ENCODE measurements at places on chromosomes 13 and 19. TPM values are rescaled to one million over a fixed set of nuclear protein-coding genes. Genes with fewer than 3 reads are reported as not detected.
A peak's percentile ranks its signal among the peaks of the same experiment; 100 is the strongest.

DNA sequence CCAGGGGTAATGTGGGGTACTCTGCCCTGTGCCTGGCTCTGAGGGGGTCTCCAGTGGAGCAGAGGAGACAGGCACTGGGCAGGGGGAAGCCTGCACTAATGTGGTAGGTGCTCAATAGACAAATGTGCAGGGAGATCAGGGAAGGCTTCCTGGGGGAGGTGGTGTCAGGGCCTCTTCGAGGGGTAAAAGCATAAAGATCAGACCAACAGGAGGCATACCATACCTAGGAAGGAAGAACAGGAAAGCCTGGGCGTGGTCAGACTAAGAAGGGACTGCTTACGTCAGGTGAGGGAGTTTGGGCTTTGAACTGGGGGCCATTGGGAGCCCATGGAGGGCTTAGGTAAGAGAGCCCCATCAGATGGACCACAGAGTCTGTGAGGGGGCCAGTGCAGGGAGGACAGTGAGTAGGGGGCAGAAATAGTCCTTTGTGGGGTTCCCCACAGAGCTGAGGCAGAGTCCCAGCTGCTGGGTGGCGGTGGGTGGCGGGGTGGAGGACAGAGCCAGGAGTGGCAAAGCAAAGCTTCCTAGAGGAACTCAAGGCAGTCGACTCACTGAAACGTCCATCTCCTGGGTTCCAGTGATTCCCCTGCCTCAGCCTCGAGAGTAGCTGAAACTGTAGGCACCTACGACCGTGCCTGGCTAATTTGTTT lies 8.8 kb downstream of the PRR36 start:
- DNase-seq = no peak

GRCh38 chr19:13974073-13974472 lies 21.8 kb downstream of the DCAF15 start:
- DNase-seq = no peak

CGB5 gene
- total RNA-seq = not detected

HDGFL2 gene
- 35.5 TPM for total RNA-seq

GRCh38 chr19:35744430-35745327 lies 539 bp downstream of the U2AF1L4 start:
- peak; percentile 94 for DNase-seq

- no peak for DNase-seq
Measured at GRCh38 chr19:29923653-29924052, 18.4 kb upstream of the URI1 start.

DNA sequence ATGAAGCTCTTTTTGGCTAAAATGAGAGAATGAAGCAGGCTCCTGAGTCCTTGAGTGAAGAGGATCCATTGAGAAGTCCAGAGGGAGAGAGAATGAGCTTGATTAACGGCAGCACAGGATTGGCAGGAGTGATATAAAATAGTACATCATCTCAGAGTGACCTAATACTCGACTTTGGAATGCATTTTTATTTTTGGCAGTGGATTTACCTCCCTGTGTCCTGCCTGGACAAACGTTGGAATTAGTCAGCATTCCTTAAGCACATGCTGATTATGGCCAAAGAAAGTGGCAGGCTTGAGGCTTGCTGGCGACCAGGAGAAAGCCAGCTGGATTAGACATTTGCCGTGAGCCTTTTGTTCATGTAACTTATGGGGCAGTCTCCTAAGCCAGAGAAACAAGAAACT lies 22.9 kb downstream of the LRCH1 start:
- DNase-seq = no peak

SLC46A3 gene
- 21.7 TPM for total RNA-seq

- no peak for DNase-seq
Measured at GRCh38 chr19:35754370-35755130, 2.3 kb downstream of the HSPB6 start.

DNA sequence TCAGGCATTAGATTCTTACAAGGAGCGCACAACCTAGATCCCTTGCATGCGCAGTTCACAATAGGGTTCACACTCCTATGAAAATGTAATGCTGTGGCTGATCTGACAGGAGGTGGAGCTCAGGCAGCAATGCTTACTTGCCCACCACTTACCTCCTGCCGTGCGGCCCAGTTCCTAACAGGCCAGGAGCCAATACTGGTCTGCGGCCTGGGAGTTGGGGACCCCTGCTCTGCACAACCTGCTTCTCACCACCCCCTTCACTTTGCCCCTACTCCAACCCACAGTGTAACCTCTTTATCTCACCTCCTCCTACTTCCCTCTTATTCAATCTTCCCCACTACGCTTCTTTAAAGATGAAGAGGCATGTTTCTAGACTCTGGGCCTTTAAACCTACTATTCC lies 240.2 kb downstream of the RGCC start:
- no peak for DNase-seq

- DNase-seq = no peak
Measured at GRCh38 chr19:32649751-32650150, 25.2 kb downstream of the ANKRD27 start.

GRCh38 chr13:94329277-94329676 lies 150.2 kb downstream of the DCT start:
- DNase-seq = no peak

GRCh38 chr19:4889034-4889815 lies 13.5 kb downstream of the ARRDC5 start:
- DNase-seq = no peak

GRCh38 chr13:98118865-98119264 lies 24.0 kb upstream of the FARP1 start:
- DNase-seq = no peak

GRCh38 chr19:3001235-3001800 lies 24.0 kb downstream of the TLE6 start:
- DNase-seq = no peak

DNA sequence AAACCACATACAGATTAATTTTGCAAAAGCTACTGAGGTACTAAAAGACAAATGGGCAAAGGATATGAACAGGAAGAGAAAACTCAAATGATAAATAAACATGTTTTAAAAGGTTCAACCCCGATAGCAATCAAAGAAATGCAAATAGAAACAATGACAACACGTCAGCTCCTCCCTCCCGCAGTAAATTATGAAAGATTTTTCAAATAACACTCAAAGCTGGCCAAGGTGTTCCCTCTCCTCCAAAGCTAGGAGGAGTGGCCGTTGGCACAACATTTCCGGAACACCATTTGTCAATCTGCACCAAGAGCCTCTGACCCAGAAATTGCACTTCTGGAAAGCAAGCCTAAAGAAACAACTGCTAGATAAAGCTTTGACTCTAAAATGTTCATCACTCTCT lies 28.3 kb downstream of the INSR start:
- no peak for DNase-seq

PNMA8B gene
- total RNA-seq = 1.6 TPM

- DNase-seq = no peak
Measured at GRCh38 chr19:10068205-10068604, 17.9 kb upstream of the SHFL start.

DNA sequence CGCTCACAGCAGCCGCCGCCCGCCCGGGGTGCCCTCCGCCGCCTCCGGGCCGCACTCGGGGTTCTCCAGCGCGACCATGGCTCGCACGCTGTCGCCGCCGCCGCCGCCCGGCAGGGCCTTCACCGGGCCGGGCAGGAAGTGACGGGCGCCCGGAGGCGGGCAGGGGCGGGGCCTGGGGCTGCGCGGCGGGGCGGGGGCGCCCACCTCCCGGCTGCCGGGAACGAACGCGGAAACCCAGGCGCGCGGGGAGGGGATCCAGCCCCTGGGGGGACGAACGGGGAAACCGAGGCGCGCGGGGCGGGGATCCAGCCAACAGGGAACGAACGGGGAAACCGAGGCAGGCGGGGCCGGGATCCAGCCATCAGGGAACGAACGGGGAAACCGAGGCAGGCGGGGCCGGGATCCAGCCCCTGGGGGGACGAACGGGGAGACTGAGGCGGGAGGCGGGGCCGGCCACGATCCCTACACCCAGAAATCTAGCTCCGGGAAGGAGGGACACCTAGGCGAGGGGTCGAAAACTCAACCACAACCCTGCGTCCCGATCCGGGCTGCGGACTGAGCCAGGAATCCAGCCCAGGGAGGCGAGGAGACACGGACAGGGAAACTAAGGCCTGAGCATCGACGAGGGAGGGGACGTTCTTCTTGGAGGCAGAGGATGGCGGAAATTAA lies at the start of gene R3HDM4:
Gene R3HDM4 (minus strand): TSS at position 140 of the 669 bp plus-strand sequence. CDS start 62 bp downstream, at position 78.
- DNase-seq = peak; percentile 78

DNA sequence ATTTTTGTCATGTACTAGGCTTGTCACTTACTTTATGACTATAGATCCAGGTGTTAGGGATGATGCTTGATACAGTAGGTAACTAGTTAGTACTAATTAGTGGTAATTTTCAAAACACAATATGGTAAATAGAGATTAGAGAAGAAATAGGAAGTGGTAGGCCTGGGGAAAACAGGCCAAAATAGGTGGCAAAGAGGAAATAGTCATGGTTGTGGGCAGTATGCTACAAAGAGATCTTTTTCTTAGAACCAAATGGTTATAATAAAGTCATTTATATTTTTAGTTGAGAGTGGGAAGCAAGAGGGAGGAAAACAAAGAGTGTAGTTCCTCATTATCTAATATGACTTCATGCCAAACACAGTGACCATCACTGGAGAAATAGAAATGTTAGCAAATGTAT lies 9.1 kb upstream of the VWA8 start:
- no peak for DNase-seq

CYP4F8 gene
- not detected for total RNA-seq

- no peak for DNase-seq
Measured at GRCh38 chr19:2249880-2250765, 1.0 kb downstream of the AMH start.

GRCh38 chr13:50574731-50575130 lies 268.8 kb downstream of the DLEU7 start:
- no peak for DNase-seq

- no peak for DNase-seq
Measured at GRCh38 chr13:39910041-39910440, 254.6 kb downstream of the COG6 start.

- DNase-seq = no peak
Measured at GRCh38 chr19:29928831-29929230, 13.2 kb upstream of the URI1 start.

GRCh38 chr19:51760697-51761356 lies at the start of gene FPR2:
Gene FPR2 (plus strand): TSS chr19:51761180. CDS start chr19:51768659, 7,479 bp downstream.
- no peak for DNase-seq

DNA sequence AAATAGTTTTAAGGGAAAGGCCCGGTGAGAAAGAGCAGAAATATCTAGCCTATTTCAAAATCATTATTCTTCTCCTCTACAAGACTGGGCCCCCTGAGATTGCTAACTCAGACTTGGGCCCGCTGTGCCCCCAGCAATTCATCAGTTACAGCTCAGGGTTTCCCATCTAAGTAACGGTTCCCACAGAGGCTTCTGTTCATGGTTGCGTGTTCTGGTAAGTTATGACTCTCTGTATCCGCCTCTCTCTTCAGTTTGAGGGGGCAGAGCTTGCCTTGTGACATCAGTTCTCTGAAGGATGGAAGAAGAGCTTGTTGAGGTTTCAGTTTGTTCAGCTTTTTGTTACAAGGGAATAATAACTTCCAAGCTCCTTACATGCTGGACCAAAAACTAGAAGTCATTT lies 11.6 kb downstream of the ZNF57 start:
- no peak for DNase-seq

ZNF682 gene
- total RNA-seq = 11.7 TPM

ZNF665 gene
- 15.3 TPM for total RNA-seq

DNA sequence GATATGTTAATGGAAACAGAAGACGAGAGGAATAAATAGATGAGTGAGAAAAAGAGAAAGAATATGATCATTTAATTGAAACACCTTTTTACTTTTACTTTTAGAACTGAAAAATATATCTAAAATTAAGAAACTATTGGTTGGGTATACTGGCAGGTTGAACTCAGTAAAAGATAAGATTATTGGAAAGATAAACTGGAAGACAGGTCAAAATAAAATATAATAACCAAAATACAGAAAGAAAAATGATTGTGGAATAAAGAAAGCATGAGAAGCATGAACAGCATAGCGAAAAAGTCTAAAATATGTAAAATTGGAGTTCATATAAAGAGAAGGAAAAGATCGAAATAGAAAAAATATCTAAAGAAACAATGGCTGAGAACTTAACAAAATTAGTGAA lies 242.2 kb upstream of the MIR17HG start:
- no peak for DNase-seq

CCDC124 gene
- 36.9 TPM for total RNA-seq

GRCh38 chr19:50512112-50512998 lies 1.4 kb downstream of the ASPDH start:
- no peak for DNase-seq
